Glutamatergic neuron (in vitro differentiated cells): ENCODE measurements at places on chromosomes 6 and 20. TPM values are rescaled to one million over a fixed set of nuclear protein-coding genes. Genes with fewer than 3 reads are reported as not detected.

GRCh38 chr20:41011551-41012067 lies 17.0 kb upstream of the TOP1 start:
- peaks cover 4% of the 10 kb centered on the region for H3K27me3 ChIP-seq
- H3K36me3 ChIP-seq = peaks cover 11% of the 10 kb centered on the region
- H3K4me1 ChIP-seq = peaks cover 4% of the 10 kb centered on the region
- no peak for DNase-seq

DNA sequence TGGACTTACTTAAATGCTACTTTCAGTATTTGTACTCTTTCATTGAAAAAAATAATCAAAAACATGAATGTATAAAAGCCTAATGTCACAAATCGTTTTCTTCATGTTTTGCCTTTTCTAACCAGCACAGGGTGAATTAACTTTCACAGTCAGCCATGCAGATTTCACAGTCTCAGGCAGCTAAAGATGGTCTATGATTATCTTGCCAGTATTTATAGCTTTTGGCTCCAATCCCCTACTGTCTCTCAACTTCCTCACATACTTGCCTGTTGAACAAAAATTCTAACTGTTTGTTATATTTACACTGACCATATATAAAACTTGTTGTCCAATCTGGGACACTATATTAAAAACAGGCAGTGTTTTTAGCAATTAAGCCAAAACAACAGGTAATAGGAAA lies 358.2 kb downstream of the ARHGAP18 start:
- no peaks in the 10 kb centered on the region for H3K27me3 ChIP-seq
- H3K4me3 ChIP-seq = no peak overlapping the region
- no peaks in the 10 kb centered on the region for H3K36me3 ChIP-seq
- H3K4me1 ChIP-seq = no peaks in the 10 kb centered on the region
- no peak for DNase-seq

DNA sequence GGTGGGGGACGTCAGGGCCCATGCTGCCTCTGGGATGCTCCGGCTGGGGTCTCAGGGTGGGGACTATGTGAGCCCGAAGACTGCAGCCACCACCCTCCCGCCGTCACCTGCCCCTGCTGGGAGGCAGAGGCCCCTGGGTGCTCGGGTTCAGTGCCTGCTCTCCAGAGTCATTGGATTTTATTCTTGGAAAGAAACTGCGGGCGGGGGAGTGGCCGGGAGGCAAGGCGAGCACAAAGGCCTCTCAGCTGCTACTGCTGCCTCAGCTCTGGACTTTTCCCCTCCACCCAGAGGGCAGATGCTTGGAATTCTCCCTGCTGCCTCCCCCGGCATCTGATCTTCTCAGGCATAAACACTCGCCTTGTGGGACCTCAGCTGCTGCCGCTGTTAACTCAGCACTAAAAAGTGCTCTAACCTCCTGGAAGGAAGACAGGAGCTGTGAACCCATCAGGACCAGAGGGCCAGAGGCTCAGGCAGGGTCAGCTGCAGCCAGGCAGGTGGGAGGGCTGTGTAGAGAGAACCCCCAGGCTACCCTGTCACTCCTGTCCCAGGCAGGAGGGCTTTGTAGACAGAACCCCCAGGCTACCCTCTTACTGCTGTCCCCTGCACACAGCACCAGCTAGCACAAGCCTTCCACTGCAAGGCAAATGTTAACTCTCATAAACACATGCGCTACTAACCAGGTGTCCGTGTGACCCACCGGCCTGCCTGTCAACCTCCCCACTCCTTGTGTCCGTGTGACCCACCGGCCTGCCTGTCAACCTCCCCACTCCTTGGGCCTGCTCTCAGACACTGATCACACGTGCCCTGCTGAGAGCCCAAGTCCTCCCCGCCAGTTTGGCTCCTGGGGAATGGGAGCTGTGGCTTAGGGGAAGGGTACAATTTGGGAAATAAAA lies 9.4 kb upstream of the FRMD1 start:
- H3K4me3 ChIP-seq = no peak overlapping the region
- peaks cover 12% of the 10 kb centered on the region for H3K27me3 ChIP-seq
- peaks cover 10% of the 10 kb centered on the region for H3K4me1 ChIP-seq
- H3K27ac ChIP-seq = peak overlapping the region; percentile 76
- H3K36me3 ChIP-seq = peaks cover 3% of the 10 kb centered on the region
- DNase-seq = peak; percentile 80

- H3K4me1 ChIP-seq = no peaks in the 10 kb centered on the region
- no peaks in the 10 kb centered on the region for H3K27me3 ChIP-seq
- no peak overlapping the region for H3K4me3 ChIP-seq
- no peak for DNase-seq
- H3K27ac ChIP-seq = no peak overlapping the region
Measured at GRCh38 chr20:12936020-12936419, 72.8 kb upstream of the SPTLC3 start.

DNA sequence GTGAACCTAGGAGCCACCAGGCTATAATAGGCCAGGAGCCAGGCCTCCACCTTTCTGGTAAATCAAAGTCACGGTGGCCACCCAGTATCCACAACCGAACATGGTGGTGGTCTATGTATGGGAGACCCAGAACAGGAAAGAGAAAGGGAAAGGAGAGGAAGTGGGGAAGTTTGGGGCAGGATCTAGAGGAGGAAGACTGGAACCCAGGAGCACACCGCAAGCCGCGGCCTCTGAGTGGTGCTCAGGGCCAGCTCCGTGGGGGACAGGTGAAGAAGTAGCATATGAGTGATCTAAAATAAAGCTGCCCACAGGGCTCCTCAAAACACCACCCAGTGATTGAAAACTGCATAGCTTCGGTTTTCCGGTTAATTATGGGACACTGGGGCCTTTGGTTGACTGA lies 214.8 kb downstream of the ZDHHC14 start:
- peaks cover 5% of the 10 kb centered on the region for H3K4me1 ChIP-seq
- H3K27ac ChIP-seq = no peak overlapping the region
- H3K27me3 ChIP-seq = peaks cover 3% of the 10 kb centered on the region

DNA sequence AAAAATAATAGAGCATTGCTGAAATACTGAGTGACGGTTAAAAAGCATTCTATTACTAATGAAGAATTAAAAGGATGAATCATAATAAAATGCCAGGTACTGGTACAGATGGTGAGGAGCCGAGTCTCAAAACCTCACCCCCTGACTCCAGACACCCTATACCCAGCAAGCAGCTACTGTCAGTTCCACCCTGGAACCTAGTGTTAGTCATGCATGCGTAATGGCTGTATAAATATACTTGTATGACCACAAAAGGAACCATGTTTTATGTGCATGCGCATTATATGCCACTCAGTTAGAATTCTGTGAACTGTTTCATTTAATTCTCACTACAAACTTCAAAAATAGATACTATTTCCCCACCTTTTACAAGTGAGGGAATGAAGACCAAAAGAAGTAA lies 568.7 kb upstream of the RNF217 start:
- no peak overlapping the region for H3K4me3 ChIP-seq
- no peaks in the 10 kb centered on the region for H3K36me3 ChIP-seq
- no peak for DNase-seq
- H3K27me3 ChIP-seq = peaks cover 2% of the 10 kb centered on the region

DNA sequence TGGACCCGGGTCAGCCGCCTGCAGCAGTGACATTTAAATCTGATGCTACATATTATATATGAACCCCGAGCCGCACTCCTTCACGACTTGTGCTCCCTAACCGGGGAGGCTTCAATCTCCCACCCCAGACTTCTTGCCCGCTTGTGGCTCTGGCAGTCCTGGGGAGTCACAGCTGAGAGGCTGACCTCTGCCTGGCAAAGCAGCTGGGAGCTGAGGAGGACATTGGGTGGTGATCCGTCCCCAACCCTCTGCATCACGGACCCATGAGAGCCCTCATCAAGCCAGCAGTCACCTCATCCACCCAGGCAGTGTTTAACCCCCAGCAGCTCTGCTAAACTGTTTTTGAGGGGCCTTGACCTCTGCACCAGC lies 33.7 kb upstream of the CDH22 start:
- H3K4me1 ChIP-seq = peaks cover 41% of the 10 kb centered on the region
- no peak for DNase-seq
- no peak overlapping the region for H3K4me3 ChIP-seq

DNA sequence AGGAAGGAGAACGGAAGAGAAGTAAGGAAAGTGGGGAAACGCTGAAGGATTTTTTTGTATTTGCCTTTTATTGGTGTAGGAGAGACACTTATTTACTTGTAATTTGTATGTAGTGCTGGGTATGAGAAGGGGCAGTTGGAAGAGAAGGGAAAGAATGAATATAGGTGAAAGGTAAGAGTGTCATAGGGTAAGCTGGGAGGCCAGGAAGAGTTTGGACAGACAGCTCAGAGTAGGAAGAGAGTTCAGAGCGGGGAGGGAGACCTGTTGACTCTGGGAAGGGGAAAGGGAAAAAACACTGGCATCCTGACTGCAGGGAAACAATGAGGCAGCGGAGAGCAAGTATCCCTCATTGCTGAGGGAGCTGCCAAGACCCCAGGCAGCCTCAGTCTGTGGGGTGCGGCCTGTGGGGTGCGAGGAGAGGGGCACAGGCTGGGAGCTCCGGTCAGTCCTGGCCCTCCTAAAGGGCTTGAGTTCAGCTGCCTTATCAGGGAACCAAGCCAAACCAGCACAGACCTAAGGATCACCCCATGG lies 3.1 kb downstream of the TRAF3IP2 start:
- no peak overlapping the region for H3K27ac ChIP-seq
- no peaks in the 10 kb centered on the region for H3K36me3 ChIP-seq
- H3K4me1 ChIP-seq = peaks cover 36% of the 10 kb centered on the region

DNA sequence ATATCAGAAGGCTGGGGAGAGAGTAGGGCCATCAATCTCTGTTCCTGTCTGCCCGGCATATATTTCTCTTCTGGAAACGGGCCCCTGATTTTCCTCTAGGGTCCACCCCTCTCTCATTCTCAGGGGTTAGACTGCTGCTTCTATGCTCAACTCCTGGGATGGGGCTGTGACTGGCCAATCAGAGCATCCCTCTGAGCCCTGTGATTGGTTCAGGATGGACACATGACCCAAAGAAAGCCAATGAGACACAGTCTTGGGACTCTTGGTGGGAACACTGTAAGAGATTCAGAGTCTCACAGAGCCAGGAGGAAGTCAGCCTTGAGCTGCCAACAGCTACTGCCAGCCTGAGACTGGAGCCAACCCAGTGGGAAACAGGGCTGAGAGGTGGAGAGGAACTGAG lies 31.0 kb upstream of the KCNB1 start:
- no peak overlapping the region for H3K27ac ChIP-seq
- no peak for DNase-seq
- peaks cover 3% of the 10 kb centered on the region for H3K27me3 ChIP-seq
- peaks cover 7% of the 10 kb centered on the region for H3K4me1 ChIP-seq

GRCh38 chr6:125749865-125750691 lies 646 bp downstream of the HEY2 start:
- peaks cover 7% of the 10 kb centered on the region for H3K4me1 ChIP-seq
- H3K27me3 ChIP-seq = peaks cover 10% of the 10 kb centered on the region
- peak overlapping the region; percentile 78 for H3K27ac ChIP-seq
- no peaks in the 10 kb centered on the region for H3K36me3 ChIP-seq

DNA sequence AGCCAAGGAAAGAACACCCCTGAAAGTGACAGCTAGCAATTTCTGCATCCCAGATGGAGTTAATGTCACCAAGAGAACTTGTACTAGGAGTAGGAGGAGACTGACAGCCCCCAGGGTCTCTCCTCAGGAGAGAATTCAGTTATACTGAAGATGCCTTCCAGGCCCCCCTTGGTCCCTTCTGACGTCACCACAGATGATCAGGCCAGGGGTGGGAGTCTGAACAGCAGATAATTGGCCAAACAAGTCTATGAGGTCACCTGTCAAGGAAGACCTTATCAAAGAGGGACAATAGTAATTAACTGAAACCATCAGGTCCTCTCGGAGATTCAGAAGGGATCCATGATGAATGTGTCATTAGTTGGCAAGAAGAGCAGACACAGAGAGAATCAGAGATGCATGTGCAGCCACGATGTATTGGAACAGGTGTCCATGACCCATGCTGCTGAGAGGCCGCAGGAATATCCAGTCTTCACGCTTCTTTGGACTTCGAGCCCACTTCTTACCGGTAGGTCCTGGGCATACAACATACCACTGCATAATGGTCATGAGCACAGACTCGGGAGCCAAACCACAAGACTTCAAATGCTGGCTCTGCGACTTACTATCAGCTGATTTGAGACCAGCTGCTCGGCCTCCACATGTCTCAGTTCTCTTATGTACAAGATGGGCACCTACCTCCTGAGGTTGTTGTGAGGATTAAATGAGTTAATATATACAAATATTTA lies 10.2 kb downstream of the TRIM10 start:
- H3K4me1 ChIP-seq = peaks cover 3% of the 10 kb centered on the region
- peaks cover 5% of the 10 kb centered on the region for H3K27me3 ChIP-seq
- no peak overlapping the region for H3K27ac ChIP-seq
- DNase-seq = no peak
- H3K4me3 ChIP-seq = no peak overlapping the region
- no peaks in the 10 kb centered on the region for H3K36me3 ChIP-seq

- H3K4me3 ChIP-seq = no peak overlapping the region
- no peaks in the 10 kb centered on the region for H3K36me3 ChIP-seq
- peaks cover 4% of the 10 kb centered on the region for H3K27me3 ChIP-seq
- DNase-seq = no peak
- H3K4me1 ChIP-seq = no peaks in the 10 kb centered on the region
- no peak overlapping the region for H3K27ac ChIP-seq
Measured at GRCh38 chr6:135358985-135359384, 138.6 kb downstream of the AHI1 start.

The CALHM6 gene
- not detected for total RNA-seq

The DAAM2 gene
- 0.59 TPM for total RNA-seq

The IL17F gene
- total RNA-seq = not detected

The DNAH8 gene
- not detected for total RNA-seq

The CST2 gene
- total RNA-seq = not detected

The NTSR1 gene
- 4.0 TPM for total RNA-seq

The NUS1 gene
- 20.0 TPM for total RNA-seq

The SNAP25 gene
- 61.0 TPM for total RNA-seq

The LY6G5C gene
- 13.8 TPM for total RNA-seq

The CST4 gene
- total RNA-seq = not detected
